ENCODE measurements at places on chromosomes 1 and 21.

DNA sequence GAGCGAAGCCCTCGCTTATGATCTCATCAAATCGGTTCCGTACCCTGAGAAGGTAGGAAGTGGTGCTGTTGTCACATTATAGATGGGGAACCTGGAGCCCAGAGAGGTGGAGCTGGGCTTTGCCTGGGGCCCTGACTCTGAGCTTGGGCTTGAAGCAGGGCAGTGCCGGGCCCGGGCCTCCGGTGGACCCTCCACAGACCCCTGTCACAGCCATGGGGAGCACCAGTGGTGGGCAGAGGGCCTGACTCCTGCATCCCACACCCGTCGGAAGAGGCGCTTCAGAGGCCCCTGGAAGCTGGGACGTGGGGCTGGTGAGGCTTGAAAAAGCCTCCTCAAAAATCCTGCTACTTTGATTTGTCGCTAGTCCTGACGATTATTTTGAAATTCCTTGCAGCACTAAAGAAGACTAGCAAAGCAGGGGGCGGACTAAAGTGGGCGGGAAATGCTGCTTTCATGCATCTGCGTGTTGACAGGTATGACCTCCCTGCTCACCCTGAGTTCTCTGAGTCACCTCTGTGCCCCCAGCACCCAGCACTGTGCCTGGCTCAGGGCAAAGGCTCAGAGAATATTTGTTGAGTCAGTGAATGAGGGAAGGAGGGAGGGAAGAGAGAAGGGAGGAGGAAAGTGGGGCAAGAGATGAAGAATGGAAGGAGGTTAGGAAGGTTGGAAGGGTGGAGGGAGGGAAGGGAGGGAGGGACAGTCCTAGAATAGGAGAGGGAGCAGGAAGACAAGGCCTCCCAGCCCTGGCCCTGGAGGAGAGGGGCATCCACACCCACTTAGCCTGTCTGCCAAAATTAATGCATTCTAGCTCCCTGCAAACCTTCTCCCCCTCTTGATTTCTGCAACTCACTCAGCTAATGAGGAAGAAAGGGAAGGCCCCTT lies 262.8 kb upstream of the VAMP3 start:
- DNase-seq, result no peak

- DNase-seq, result no peak
Observed at GRCh38 chr1:8712413-8713231, 104.8 kb downstream of the RERE start.

DNA sequence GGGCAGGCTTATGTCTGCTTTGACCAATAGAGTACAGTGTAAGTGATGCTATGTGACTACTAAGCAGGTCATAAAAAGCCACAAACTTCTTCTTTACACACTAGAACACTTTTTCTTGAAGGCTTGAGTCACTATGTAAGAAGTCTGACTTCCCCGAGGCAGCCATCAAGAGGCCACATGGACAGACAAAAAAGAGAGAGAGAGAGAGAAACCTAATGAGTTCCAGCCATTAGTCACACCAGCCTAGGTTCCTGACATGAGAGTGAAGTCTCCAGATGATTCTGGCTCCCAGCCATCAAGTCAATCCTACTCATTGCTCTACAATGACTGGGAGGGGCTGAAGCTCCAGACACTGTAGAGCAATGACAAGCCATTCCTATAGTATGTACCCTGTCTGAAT lies 101.4 kb downstream of the LHX9 start:
- DNase-seq, result no peak

- DNase-seq, result no peak
Observed at GRCh38 chr1:72013161-72013560, 269.2 kb downstream of the NEGR1 start.

GRCh38 chr1:22978299-22978698 lies 5.6 kb upstream of the LACTBL1 start:
- no peak for DNase-seq

GRCh38 chr1:214989341-214989740 lies 93.2 kb upstream of the KCNK2 start:
- DNase-seq, result no peak

DNA sequence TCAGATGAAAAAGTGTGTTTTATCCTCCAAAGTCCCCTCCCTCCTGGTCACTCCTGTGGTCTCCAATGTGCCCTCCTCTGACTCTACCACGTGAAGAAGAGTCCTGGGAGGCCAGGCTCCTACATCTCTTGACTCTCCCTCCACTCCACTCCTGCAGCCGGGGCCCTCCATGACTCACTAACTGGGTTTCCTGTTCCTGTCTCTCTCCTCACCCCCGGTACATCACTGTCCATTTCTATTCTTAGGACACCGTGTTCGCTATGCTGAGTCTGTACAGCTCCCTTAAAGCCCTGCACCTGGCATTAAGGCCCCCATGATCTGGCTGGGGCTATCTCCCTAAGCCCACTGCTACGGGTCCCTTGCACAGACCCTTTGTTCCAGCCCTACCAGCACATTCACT lies 93.4 kb downstream of the BCAR3 start:
- DNase-seq, result no peak

GRCh38 chr1:20496241-20496661 lies 10.2 kb upstream of the CAMK2N1 start:
- no peak for DNase-seq

GRCh38 chr1:40382601-40383000 lies 9.1 kb downstream of the SMAP2 start:
- DNase-seq, result no peak

- no peak for DNase-seq
Observed at GRCh38 chr1:246588159-246588721, 22.0 kb downstream of the CNST start.

DNA sequence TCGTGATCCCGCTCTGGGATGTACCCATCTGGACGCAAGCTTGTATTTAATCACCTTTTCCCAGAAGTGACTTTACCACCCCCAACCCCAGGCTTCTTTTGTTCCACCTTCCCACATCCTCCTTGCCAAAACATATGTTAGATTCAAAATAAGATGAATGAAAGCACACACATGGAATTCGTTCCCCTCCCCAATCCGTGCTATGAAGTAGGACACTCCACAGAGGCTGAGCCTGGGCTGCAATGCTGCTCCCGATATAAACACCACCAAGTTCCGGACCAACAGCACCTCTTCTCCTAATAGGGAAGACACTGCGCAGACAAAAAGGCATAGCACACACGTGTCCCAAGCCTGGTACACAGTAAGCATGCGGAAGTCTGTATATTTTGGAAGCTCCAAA lies 86.1 kb downstream of the CLSTN1 start:
- no peak for DNase-seq

DNA sequence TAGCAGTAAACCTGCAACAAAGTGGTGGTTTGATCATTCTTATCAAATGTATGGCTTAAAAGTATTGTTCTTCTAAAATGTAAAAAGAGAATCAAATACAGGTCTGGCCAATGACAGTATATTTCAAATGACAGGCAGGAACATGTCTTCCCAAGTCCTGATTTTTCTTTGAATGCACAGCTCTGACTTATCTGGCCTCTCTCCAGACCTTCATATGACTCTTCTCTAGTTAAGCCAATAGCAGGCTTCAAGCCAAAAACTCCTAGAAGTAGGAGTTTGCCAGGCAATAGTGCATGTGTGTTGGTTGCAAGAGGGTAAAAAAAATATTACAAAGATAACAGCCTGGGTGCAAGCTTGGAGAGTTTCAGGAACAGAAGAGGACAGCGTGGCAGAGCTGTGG lies 345.5 kb downstream of the SMYD3 start:
- no peak for DNase-seq

GRCh38 chr1:225875044-225875815 lies 7.0 kb downstream of the TMEM63A start:
- no peak for DNase-seq

DNA sequence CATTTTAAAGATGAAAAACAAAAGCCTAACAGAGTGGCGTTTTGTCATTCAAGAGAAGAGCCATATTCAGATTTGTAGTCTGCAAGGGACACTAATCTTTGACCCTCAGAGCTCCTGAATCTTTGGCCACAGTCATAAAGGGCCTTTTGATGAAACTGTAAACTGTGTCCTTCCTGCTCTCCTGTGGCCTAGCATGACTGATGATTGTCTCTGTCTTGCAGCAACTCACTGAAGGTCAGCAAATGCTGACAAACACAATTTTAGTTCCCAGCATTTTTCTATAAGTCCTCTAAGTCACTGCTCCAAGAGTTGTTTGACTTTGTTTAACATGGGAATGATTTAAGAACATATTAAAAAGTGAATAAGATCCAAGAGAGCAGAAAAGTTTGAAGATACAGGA lies 55.3 kb upstream of the PRELP start:
- no peak for DNase-seq

DNA sequence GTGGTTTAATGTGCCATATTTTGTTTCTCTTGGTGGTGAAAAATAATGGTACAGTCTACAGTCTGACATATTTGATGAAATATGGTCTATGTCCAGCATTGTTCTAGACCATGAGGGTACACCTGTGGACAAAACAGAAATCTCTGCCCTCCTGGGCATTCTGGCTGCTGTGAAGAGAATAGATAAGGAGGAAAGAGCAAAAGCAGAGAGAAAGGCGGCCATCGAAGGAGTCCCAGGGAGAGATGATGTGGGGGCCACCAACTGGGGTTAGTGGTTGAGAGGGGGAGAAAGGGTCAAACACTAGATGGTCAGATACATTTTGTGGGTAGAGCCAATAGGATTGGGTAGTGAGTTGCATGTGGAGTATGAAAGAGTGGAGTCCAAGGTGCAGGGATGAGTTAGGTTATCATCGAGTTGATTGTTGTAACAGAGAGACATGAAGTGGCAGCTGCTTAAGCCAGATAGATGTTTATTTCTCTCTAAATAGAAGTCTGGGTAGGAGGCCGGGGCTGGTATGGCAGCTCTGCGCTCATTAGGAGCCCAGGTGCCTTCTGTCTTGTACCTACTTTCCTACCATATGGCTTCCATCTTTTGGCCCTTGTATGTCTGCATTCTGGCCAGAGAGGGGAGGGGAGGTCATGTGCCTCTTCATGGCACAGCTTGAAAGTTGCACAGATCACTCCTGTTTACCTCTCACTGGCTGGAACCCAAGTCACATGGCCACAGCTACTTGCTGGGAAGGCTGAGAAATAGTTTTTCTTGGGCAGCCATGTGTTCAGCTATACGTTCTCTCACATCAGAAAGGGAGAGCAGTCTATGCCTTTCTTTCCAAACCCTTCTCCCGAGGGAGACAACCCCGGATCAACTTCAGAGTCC lies 13.0 kb downstream of the UBE4B start:
- no peak for DNase-seq

GRCh38 chr1:156747742-156748669 lies 3.5 kb downstream of the HDGF start:
- no peak for DNase-seq

DNA sequence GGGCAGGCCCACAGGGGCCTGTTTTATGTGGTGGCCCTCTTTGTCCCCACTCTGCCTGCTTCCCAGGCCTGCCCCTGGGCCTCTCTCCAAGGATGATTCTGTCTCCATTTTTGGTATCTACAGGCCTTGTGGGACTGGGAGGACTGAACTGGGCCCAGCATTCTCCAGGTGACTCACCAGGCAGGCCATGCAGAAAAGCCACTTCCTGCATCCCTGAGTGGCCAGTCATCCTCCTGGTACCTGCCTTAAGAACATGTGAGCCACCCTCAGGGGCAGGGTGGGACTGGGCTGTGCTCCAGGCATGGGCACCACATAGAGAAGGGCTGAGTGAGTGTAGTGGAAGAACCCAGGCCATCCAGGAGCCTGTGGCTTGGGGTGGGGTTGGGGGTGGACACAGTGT lies 20.0 kb upstream of the BCAR3 start:
- DNase-seq, result no peak

- no peak for DNase-seq
Observed at GRCh38 chr1:17755120-17755519, at the start of gene ACTL8. ACTL8 (plus strand) TSS chr1:17755333; CDS start chr1:17823009, 67,676 bp downstream.

- DNase-seq, result no peak
Observed at GRCh38 chr1:29679828-29680558, 443.7 kb downstream of the PTPRU start.

GRCh38 chr1:186094172-186094571 lies 280.9 kb downstream of the TPR start:
- DNase-seq, result no peak

DNA sequence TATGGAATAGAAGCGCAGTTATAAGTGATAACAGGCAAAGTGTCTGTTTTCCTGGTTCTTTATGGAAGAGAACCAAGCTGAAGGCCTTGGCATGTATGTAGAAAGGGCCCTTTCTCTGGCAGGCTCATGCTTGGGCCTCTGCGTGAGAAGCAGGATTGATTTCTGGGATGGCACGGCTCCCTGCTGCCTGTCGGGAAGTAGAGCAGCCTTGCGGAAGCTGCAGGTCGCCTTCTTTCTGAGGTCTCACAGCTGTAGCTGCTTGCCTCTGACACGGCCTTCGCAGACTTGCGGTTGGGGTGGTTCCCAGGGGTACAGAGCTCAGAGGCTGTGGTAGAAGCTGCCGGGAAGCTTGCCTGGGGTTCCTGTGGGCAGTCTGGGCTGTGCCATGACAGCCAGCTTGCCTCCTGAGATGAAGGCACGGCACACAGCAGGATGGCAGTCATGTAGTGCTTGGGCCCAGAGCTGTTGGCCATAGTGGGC lies 39.4 kb downstream of the TRAPPC10 start:
- DNase-seq, result no peak

All from T follicular helper cell (primary cell).